ENCODE measurements at places on chromosomes 2 and 18. TPM values are rescaled to one million over a fixed set of nuclear protein-coding genes. Genes with fewer than 3 reads are reported as not detected.

The LYG2 gene
- total RNA-seq = not detected

The CROCC2 gene
- total RNA-seq = not detected

The PCARE gene
- 1.3 TPM for total RNA-seq

The DES gene
- 25,925 TPM for total RNA-seq

The LYPD6 gene
- not detected for total RNA-seq

GRCh38 chr2:88032070-88032702, 15.8 kb upstream of the RNU2-63P start:
- DNase-seq = no peak

- no peak for DNase-seq
Measured at GRCh38 chr2:200040831-200041230, 85.4 kb downstream of the MAIP1 start.

DNA sequence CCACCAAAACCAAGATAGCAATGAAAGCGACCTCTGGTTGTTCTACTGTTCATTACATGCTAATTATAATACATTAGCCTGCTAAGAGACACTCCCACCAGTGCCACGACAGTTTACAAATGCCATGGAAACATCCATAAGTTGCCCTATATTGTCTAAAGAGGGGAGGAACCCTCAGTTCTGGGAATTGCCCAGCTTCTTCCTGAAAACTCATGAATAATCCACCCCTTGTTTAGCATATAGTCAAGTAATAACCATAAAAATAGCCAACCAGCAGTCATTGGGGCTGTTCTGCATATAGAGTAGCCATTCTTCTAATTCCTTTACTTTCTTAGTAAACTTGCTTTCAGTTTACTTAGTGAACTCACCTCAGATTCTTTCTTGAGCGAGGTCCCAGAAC, 189.8 kb upstream of the SOX11 start:
- DNase-seq = no peak

GRCh38 chr2:129331638-129332037, 647.8 kb upstream of the RAB6C start:
- no peak for DNase-seq

DNA sequence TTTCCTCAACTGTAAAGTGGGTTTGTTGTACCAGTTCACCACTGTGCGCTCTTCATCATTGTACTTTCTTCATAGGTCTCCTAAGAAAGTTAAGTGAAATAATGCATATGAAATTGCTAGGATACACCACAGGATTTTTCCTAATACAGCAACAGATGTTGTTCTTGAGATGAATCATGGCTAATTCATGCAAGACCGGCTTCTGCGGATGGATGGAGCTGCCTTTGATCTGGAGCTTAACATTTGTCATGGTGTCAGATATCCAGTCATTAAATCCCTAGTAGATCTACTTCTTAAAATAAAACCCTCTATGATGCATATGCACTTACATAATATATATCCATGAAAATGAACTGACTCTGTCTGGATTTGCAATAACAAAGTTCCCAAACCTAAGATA, 114.1 kb downstream of the COL6A3 start:
- DNase-seq = no peak
